ENCODE measurements at places on chromosomes 4 and X.
A peak's percentile ranks its signal among the peaks of the same experiment; 100 is the strongest.

GRCh38 chrX:126855839-126856524 is 36.5 kb downstream of the PRR32 start:
- no peak for DNase-seq

DNA sequence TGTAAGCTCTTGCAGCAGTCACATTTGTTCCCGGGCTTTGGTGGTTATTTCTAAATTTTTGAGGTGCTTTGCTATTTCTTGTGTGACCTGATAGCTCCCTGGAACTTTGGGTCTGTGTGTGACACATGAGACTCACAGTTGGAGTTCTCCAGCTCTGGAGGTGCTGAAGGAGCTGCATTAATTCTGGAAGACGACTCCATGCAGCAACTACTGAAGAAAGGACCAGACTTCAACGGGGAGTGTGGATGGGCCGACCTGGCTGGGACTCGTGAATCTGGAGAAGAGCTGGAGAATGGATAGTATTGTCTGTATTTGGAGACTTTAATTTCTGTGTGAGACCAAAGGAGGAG is 1.5 kb downstream of the MRFAP1 start:
- no peak for DNase-seq

GRCh38 chrX:2374086-2374485 is 126.7 kb downstream of the DHRSX start:
- no peak for DNase-seq

GRCh38 chrX:4841216-4841745 is 1127.8 kb upstream of the PRKX start:
- peak; percentile 3 for DNase-seq

- DNase-seq: no peak
Measured at GRCh38 chrX:24485976-24486680, 21.0 kb downstream of the PDK3 start.

DNA sequence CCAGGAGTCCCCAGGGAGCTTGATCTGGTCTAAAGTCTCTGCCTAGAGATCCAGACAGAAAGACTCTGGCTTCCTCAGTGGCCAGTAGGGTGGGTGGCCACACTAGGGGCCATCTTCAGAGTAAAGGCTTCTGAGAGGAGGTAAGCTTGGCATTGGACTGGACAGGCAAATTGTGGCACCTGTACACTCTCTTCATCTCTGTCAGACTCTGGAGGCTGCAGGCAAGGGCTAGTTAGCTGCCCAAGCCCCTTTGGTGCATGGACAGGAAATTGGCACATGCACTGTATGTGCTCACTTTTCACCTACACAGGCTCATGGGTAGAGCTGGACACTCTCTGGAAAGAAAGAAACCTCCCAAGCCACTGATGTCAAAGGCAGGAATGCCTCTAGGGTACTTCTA is 142.8 kb downstream of the PJA1 start:
- no peak for DNase-seq

DNA sequence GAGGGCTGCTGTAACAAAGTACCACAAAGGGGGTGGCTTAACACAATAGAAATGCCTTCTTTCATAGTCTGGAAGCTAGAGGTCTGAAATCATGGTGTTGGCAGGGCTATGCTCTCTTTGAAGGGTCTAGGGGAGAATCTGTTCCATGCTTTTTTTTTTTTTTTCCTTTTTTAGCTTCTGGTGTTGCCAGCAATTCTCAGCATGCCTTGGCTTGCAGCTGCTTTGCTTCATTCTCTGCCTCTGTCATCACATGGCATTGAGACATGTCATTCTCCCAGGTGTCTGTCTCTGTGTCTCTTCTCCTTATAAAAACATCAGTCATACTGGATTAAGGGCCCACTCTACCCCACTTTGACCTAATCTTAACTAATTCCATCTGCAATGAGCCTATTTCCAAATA is 78.6 kb upstream of the BOD1L1 start:
- no peak for DNase-seq
